Lung (tissue), 17 donors: ENCODE measurements at places on chromosomes 3 and 15. TPM values are rescaled to one million over a fixed set of nuclear protein-coding genes. Genes with fewer than 3 reads are reported as not detected.

The PCLAF gene
- 3.5 TPM for total RNA-seq

The ROBO1 gene
- 26.7 TPM for total RNA-seq

DNA sequence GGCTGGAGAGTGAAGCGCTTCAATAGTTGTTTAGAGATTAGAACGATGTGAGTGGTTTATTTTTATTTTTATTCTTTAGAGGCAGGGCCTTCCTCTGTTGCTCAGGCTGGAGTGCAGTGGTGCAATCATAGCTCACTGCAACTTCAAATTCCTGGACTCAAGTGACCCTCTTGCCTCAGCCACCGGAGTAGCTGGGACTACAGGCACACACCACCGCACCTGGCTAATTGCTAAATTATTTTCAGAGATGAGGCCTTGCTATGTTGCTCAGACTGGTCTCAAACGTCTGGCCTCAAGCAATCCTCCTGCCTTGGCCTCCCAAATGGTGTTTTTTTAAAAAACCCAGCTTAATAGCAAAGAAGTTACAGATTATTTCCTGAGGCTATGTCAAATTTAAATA lies 29.0 kb downstream of the PPARG start:
- DNase-seq = no peak

DNA sequence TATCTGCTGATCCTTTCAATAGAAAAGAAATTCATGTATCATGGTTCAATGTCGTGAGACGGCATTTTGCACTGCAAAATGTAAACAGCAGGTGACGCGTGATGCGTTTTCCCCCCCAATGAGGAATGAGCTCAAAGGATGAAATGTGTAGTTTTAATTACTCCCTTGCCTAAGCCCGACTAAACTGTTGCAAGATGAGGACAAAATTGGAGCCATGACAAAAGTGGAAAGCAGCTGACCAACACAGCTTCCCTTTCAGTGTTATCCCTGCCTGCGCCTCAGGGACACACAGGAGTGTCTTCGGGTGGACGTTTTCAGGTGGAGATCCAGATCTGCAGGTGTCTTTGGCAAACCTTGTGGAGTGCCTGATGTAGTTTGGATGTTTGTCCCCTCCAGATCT lies 92.0 kb downstream of the GABRG3 start:
- peak; percentile 64 for DNase-seq

The ISG20 gene
- total RNA-seq = 35.6 TPM

DNA sequence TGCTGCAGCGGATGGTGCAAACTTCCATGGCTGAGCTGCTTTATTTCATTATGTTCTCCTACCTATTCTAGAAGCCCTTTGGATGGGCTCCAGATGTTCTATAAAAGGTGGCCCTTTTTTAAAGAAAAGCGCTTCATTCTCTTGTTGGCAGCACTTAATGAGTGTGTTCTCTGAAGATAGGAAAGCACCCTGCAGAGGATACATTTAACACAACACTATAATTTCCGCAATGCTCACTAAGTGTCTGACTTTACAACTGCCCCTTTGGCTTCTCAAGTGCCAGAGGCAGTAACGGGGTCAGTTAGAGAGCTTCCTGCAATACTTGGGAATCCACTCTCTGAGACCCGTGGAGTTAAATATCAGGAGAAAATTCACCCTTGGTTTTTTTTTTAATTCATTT lies 88.1 kb downstream of the MDFIC2 start:
- no peak for DNase-seq

DNA sequence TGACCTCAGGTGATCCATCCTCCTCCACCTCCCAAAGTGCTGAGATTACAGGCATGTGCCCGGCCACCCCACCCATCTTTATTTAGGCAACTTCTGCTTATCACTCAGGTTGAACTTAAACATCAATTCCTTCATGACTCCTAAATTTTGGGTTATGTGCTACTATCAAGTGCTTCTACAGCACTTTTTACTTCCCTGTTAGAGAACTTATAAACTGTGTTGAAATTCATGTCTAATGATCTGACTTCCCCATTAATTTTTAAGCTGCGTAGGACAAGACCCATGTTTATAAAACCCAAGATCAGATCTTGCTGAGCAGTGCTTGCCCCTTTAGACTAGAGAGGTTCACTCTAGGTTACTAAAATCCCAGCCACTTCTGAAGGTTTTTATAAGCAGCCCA lies 266.2 kb upstream of the TPRG1 start:
- DNase-seq = no peak

DNA sequence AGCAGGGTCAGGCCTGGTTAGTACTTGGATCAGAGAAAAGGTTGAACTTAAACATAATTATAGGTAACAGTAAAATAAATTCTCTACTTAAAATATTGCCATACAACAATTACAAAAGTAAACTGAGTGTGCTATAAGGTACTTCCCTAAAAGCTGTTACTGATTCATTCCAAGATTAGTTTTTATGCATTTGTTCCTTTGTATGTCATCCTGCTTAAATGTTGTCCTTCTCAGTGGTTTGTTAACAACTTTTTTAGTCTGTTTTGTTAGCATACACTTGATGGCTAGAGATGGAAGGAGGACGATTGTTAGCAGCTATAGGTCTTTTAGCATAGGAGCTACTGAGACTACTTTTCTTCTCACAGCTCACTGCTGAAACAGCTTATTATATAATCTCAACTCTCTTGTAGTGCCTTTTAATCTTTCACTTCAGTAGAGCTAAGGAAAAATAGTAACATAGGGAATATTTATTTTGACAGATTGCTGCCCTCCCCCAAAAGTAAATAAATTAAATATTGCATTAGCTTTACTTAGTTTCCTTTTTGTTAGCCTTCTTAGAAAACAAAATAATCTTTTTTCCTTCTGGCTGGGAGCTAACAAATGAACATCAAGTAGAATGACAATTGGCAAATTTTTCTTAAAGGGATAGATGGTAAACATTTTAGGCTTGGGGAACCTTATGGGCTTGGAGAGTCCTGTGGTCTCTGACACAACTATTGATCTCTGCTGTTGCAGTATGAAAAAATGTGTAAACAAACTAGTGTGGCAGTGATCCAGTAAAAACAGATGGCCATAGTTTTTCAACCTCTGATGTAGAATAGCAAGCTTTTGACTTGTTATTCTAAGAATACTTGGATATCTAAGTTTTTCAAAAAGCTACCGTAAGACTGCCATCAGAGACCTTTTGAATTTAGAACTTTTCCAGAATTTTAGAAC lies 39.5 kb downstream of the USP8 start:
- no peak for DNase-seq

DNA sequence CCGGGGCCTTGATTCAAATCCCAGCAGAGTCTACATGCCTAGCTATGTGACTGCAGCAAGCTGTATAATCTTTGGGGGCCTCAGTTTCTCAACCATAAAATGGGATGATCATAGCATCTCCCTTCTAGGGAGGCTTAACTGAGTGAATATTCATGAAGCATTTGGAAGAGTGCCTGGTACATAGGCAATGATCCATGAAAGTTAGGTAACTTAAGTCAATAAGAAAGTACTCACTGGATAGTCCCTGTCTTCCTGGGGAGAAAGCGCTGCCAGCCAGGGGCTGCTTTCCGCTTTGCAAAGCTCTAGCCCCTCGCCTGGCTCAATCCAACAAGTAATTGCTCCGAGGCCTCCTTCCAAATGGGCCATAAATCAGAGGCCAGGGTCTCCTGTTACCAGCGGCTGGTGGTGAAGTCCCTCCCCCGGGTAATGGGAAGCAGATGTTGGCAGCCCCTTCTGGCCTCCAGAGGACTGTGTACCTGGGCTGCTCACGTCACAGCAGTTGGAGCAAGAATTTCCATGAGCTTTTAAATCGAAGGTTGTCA lies 521.9 kb upstream of the PROK2 start:
- DNase-seq = peak; percentile 46

DNA sequence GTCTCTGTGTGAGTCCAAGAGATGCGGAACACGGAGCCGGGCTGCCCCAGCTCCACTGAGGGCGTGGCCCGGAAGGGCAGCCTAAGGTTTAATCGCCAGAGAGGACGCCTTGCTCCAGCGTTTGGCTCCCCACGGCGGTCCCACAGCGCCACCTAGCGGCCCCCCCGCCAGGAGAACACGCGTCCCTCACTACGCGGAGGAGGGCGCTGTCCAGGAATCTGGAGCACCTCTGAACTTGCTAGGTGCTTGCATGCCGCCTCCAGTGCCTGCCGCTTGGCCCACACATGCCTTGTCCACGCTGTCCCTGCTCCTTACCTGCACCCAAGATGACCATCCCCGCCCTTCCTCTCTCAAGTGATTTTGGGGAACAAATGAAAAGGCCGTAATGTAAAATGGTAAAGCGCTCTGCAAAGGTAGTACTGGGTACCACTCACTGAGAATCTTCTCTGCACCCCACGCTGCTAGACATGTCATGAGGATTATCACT lies 14.4 kb upstream of the MRPS22 start:
- peak; percentile 78 for DNase-seq

The MOBP gene
- total RNA-seq = 0.18 TPM

GRCh38 chr3:70658513-70659310 lies 346.3 kb upstream of the MDFIC2 start:
- no peak for DNase-seq

The AADACL2 gene
- not detected for total RNA-seq

- DNase-seq = peak; percentile 40
These were observed 52.2 kb downstream of the SEMA5B start for GRCh38 chr3:122975163-122975923.

The CYP1A2 gene
- total RNA-seq = not detected

GRCh38 chr15:92796161-92796611 lies 103.9 kb upstream of the CHD2 start:
- no peak for DNase-seq

DNA sequence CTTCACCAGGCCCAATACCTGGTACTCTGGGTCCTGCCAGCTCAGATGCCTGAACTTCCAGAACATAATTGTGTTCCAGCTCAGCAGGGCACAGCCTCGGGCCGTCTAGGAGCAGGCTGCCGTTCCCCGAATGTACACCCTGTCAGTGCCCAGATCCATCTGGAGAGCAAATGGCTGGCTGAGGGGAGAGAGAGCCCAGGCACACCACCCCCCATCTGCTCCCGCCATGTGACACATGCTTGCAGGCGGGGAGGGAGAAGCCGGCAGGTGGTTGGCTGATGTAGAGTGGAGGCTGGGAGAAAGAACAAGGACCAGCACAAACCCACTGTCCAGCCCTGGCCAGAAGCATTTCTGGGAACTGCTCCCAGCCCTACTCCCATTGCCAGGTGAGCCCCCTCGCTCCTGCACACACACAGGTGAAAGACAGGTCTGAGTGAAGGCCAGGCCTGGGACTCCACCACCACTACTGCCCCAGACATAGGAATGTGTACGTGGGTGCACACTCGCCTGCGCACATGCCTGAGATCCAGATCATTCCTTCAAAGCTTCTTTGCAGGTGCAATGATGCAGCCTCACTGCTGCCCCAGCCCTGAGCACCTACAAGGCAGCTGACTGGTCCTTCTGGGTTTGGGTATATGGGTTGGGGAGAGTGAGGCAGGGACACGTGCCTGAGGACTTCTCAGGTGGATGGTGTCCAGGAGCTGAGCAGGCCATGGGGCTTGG lies 53.5 kb downstream of the SEMA5B start:
- no peak for DNase-seq

The SOX14 gene
- total RNA-seq = not detected

- no peak for DNase-seq
These were observed 224.7 kb upstream of the SATB1 start for GRCh38 chr3:18649666-18650363.

The PSTPIP1 gene
- 12.4 TPM for total RNA-seq

GRCh38 chr3:76324101-76324500 lies 538.8 kb upstream of the ZNF717 start:
- no peak for DNase-seq

DNA sequence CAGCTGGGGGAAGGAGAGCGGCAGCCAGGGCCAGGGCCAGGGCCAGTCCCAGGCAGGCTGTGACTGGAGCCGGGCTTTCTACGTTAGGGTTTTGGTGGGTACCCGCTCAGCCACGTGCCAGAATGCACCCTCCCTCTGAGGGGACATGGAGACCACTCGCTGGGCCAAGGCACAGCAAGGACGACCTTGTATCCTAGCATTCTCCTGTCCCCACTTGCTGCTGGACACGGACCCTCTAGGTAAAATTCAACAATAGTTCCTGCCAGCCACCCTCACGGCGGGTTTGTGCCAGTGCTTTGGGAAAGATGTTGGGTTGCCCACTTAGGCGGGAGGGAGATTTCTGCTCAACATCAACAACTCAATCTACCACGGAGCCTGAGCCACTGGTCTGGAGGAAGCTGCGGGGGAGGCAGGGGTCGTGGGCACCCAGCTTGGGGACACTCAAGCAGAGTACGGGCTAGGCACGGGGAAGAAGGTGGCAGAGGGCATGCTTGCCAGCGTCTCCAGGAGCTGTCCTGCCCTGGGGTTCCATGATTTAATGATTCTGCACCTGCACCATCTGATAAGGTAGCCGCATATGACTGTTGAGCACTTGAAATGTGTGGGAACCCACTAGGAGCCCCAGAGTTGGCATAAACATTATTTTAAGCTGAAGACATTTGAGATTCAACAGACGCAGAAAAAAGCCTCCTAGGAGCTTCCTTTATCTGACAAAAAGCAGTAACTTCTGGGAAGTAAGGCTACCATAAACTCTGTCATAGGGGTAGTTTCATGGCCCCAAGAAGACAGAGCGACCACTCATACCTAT lies 22.5 kb upstream of the C15orf39 start:
- no peak for DNase-seq

The THAP10 gene
- 3.0 TPM for total RNA-seq

The GPR160 gene
- 23.3 TPM for total RNA-seq

DNA sequence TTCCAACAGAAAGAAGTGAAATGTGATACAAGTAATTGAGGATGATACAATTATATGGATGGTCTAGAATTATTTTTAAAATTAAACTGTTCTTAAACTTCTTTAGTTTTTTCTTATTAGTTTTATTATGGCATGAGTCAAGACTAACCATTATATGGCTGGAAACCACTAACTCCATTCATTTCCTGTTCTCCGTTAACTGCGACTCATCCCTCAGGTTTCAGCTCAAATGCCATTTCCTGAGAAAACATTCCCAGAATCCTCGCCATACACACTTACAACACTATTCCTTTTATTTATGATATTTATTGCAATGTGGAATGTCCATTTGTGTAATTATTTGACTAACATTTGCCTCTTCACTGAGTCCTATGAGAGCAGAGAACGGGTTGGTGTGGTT lies 394.1 kb downstream of the SOX2 start:
- DNase-seq = no peak

DNA sequence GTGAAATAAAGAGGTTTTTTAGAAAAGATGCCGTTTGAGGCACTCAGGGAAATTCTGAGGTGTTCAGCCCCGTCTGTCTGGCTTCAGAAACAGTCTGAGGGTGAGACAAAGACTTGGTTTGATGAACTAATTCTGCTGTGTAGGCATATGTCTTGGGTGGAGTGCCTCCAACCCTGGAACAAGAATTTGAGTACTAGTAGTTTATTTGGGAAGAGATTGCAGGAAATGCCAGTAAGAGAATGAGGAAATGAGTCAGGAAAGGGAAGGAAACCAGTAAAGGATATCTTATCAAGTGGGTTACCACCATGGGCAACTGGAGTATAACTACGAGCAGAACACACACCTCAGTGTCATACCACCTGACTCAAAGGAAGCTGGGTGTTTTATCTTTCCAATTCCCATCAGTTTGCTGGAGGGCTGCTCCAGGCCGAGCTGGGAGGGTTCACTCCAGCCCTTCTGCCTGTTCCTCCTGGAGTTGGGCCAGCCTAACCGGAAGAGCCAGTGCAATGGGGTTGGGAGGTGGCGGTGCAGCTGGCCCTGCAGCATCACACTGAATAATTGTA lies 75.3 kb downstream of the TGFBR2 start:
- DNase-seq = peak; percentile 53

GRCh38 chr3:55519019-55519418 lies 31.9 kb upstream of the WNT5A start:
- DNase-seq = no peak

GRCh38 chr15:68316061-68316804 lies 38.7 kb downstream of the FEM1B start:
- DNase-seq = no peak

- no peak for DNase-seq
These were observed 19.2 kb upstream of the SYNM start for GRCh38 chr15:99085413-99086326.
